ENCODE measurements at places on chromosomes 1 and 21. TPM values are rescaled to one million over a fixed set of nuclear protein-coding genes. Genes with fewer than 3 reads are reported as not detected.

GRCh38 chr1:48939042-48939441 lies 162.4 kb upstream of the BEND5 start:
- DNase-seq = no peak

GRCh38 chr21:44763451-44764318 lies 37.9 kb downstream of the UBE2G2 start:
- no peak for DNase-seq

The AGTRAP gene
- 25.4 TPM for total RNA-seq

DNA sequence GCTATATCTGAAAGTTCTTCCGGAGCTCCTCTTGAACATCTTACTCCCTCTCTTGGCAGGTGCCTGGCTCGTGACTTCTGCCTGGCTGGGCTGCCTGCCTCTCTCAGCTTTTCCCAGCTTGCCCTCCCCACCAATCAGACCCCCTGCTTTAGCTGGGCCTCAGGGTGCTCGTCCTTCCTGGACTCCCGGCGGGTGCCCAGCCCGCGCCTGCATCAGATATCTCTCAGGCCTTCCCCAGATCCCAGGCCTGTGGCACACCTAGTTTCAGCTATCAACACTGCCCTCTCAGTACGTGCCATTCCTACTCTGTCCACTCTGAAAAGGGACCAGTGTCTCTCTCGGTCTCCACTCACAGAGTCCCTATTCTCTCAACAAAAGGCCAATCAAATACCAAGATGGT lies 96.5 kb upstream of the CLDN14 start:
- no peak for DNase-seq

- no peak for DNase-seq
Measured at GRCh38 chr1:174160603-174161002, 1.3 kb downstream of the RABGAP1L start.

GRCh38 chr1:228236744-228237143 lies 28.9 kb downstream of the OBSCN start:
- peak; percentile 60 for DNase-seq

GRCh38 chr1:9084906-9085305 lies 15.5 kb upstream of the SLC2A5 start:
- peak; percentile 58 for DNase-seq

GRCh38 chr1:185565302-185565701 lies 168.9 kb upstream of the HMCN1 start:
- DNase-seq = no peak

The PRPF38B gene
- 22.6 TPM for total RNA-seq

The C4BPB gene
- not detected for total RNA-seq

The AMY1A gene
- not detected for total RNA-seq

The BRDT gene
- total RNA-seq = not detected

- peak; percentile 29 for DNase-seq
Measured at GRCh38 chr1:183349201-183349711, 68.9 kb downstream of the NMNAT2 start.

GRCh38 chr1:84726593-84727499 lies 36.6 kb upstream of the SSX2IP start:
- DNase-seq = no peak

- DNase-seq = no peak
Measured at GRCh38 chr21:44969931-44970755, 30.3 kb downstream of the SLX9 start.

- no peak for DNase-seq
Measured at GRCh38 chr1:234125283-234125682, 220.8 kb downstream of the SLC35F3 start.

The VCAM1 gene
- 7.6 TPM for total RNA-seq

DNA sequence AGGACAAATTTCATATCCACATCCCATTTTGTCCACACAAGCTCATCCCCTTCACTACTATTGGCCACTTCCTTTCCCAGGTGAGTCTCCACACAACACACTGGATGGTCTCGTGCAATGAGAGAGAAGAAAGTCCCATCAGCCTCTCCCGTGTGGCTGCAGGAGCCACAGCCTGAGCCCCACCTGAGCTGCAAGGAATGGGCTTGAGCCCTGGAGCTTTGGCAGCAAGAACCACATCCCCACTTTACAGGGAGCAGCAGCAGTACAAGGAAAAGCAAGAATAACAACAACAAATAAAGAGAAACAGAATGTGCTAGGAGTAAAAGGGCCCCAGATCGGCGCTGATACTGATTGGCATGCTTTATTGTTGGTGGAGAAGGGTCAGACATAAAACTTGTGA lies 117.7 kb downstream of the TPTE start:
- DNase-seq = no peak

The LIN28A gene
- total RNA-seq = not detected

- no peak for DNase-seq
Measured at GRCh38 chr1:43044572-43045361, 86.1 kb upstream of the SLC2A1 start.

The PYHIN1 gene
- 0.55 TPM for total RNA-seq

GRCh38 chr1:236150986-236151385 lies 8.6 kb downstream of the GPR137B start:
- no peak for DNase-seq

DNA sequence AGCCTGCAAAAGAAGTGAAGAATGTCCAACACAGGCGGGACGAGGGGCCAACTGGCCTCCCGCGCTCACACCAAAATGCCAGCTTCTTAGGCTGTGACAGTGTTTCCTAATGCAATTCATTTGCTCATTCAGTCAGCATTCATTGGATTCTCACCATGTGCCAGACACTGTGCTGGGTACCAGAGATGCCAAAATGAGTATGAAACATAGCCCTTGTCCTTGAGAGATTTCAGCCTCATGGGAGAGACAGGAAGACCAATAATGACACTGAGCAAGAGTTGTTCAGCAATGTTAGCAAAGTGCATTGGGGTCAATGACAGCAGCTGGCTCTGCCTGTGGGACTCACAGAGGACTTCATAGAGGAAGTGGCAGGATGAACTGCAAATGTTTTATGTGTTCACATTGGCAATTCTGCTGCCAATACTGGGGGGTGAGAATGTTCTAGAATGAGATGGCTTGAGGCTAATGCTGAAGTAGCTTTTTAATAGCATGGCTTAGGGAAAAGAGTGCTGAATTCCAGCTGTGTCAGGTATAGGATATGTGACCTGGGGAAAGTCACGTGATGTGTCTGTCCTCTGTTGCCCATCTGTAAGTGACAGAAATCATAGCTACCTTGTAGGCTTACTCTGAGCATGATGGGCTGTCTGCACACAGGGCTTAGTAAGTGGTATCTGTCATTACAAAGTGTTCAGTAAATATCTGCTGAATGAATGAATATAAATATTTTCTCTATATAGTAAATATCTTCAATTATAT lies 58.3 kb upstream of the KIF26B start:
- no peak for DNase-seq

The RNF223 gene
- not detected for total RNA-seq

The IFNAR1 gene
- total RNA-seq = 30.7 TPM

- peak; percentile 27 for DNase-seq
Measured at GRCh38 chr1:100719490-100719889, at the start of gene VCAM1. VCAM1 (plus strand) TSS chr1:100719742; CDS start chr1:100719861, 119 bp downstream.

The ACTL8 gene
- total RNA-seq = not detected

- DNase-seq = no peak
Measured at GRCh38 chr1:18297896-18298648, 182.7 kb upstream of the KLHDC7A start.

DNA sequence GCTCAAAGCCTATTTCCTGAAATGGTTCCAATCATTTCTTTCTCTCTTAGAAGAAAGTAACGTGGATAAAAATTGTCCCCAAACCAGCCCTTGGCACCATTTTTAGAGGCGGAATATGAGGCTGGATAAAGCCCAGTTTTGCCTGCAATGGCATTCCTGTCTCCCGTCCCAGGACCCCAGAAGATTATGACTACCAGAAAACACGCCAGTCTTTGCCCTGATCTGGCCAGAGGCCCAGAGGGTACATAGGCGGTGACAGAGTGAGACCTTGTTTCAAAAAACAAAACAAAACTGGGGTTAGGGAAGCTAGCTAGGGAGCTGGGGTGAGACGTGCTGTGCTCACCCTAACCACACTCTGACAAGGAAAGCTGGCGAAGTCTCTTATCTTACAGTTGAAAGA lies at the start of gene AADACL4:
TSS of gene AADACL4 (plus strand) at position 301 of the 400 bp plus-strand sequence. CDS start 462 bp downstream, outside the sequence.
- no peak for DNase-seq

GRCh38 chr1:101120868-101121267 lies 95.3 kb upstream of the DPH5 start:
- no peak for DNase-seq

DNA sequence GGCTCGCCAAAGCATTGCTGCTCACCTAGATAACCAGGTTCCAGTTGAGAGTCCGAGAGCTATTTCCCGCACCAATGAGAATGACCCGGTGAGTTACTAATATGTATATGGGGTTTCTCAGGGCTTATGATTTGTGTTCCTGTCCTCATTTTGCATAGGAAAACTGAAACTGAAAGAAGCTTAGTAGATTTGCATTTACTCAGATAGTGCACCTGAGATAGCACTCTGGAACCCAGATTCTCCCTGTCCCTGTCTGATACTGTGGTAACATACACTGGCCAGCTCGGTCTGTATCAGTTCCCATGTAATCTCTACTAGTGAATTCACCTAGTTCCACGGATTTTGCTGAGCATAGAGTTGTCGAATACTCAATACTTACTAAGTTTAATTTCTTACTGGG lies 28.1 kb downstream of the DAP3 start:
- no peak for DNase-seq

The ITGB2 gene
- 70.7 TPM for total RNA-seq

DNA sequence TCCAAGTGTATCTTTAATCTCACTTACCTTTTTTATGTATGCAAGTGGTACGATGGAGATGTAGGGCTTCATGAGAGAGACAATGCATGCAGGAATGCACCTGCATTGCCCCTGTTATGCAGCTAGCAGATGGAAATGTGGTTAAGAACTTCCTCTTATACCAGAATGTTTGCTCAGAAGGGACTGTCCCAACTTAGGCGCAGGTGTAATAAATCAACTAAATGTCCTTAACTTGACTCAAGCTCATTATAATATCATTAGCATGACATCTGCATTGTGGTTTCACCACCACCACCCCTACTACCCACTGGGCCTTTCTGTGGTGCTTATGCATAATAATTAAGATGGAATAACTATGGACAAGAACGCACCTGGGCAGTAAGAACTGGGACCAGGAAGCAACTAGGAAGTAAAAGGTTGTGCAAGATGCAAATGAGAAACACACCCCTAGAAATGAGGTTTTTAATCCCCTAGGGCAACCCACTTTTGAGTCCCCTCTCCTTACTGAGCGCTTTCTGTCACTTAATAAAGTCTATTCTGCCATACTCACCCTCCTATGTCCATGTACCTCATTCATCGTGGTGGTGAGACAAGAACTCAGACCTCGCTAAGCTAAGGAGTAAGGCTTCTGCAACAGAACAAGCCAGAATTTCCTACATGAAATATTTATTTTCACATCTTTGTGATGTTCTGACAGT lies 1103.3 kb upstream of the B3GALT2 start:
- DNase-seq = no peak

DNA sequence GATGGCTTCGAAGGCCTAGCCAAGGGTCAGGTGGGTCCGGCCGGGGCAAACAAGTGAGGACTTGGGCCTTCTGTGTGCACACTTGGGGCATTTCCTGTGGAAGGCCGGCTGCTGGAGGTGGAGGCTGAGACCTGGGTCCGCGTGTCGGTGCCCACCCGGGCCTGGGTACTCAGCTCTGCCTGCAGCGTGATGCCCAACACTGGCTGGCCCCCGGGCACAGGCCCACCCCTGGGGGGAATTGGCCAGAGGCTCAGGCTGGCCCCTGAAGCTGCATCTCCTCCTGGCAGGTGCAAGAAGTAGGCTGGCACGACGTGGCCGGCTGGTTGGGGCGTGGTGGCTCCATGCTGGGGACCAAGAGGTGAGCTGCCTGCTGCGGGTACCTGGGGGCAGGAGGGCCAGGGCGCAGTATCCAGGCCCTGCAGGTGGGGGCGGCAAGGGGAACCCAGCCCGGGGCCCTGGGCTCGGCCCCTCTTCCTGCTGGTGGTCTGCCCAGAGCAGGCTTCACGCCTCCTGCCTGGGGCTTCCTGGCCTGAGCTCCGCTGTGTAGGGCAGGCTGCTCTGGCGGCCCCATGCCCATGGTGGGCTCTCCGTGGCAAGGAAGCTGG lies 17.2 kb downstream of the CFAP410 start:
- no peak for DNase-seq

DNA sequence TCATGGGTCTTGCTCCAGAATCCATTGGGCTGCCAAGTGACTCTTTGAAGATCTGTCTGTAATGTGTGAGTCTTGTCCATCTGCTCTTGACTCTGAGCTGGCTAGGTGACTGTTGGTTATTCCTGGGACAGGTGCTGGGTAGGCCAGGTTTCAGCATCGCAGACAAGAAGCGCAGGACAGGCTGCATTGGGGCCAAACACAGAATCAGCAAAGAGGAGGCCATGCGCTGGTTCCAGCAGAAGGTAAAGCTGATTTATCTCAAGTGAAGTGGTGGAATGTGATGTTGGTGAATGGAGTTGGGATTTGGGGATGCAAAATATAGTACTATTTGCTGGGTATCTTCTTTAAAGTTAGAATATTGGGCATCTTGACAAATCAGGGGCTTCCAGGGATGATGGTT lies 4.1 kb downstream of the RPL11 start:
- no peak for DNase-seq
